ENCODE measurements at places on chromosomes 16 and 17.

- no peak for DNase-seq
These were observed 4.4 kb upstream of the HOXB5 start for GRCh38 chr17:48597778-48598631.

DNA sequence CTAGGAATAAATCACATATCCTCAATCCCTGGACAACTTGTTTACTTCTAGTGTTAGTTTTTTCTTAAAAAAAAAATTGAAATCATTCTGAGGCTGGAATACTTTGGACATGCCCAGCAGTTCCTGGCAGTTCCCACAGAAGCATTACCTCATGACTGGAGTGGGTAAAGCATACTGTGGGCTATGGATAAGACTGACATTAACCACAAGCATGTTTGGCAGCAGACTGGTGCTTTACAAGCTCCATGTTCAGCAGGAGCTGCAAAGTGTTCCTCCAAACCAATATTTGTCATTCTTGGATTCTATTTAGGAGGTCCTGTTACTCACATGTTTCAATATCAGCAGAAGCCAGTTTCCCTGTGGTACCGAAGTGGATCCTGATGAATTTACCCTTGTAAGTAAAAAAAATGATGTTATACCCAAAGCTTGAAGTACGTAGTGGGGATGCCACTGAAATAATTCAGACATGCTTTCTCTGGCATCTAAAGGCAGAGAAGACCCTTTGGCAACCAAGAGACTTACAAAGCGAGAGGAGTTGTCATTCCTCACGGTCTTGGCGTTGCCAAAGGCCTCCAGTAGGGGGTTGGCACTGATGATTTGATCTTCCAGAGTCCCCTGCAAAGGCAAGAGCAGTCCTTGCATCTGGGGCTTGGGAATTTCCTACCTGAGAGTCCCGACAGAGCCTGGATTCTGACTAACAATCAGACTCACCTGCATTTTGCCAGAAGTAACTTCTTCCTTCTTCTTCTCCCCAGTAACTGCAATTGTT lies 4.9 kb downstream of the MYH1 start:
- DNase-seq: no peak

DNA sequence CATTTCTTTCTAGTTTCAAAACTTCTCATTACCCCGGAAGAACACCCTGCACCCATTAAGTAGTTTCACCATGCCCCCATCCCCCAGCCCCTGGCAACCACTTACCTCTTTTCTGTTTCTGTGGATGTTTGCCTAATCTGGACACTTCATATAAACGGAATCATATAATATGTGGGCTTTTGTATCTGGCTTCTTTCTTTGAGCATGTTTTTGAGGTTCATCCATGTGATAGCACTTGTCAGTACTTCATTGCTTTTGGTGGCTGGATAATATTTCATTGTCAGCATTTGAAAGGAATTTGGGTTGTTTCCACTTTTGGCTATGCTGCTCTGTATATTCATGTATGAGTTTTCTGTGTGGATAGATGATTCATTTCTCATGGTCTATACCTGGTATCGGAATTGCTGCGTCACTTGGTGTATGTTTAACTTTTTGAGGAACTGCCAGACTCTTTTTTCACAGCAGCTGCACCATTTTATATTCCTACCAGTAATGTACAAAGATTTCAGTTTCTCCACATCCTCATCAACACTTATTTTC lies 30.0 kb upstream of the SLC5A10 start:
- DNase-seq: no peak

- no peak for DNase-seq
These were observed 19.9 kb downstream of the RPTOR start for GRCh38 chr17:80564545-80564944.

DNA sequence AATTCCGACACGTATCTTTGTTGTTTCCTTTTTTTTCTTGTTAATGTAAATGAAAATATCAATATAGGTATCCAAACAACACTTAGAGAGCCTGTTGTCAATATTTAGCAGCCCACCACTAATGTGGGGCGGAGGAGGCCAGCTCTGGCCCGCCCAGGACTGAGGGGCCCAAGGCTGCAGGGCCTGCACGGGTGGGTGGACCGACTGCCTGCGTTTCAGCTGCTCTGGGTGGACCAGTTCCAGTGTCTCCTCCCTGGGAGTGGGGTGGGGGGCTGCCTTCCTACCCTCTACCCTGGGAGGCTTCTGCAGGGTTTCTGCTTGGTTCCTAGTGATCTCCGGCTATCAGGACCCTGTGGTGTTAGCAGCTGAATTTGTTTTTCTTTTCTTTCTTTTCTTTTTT lies 15.9 kb upstream of the ADGRG1 start:
- no peak for DNase-seq

GRCh38 chr17:75313941-75314551 lies 24.8 kb upstream of the SLC25A19 start:
- no peak for DNase-seq

GRCh38 chr17:50459756-50460155 lies 8.9 kb downstream of the CHAD start:
- no peak for DNase-seq

DNA sequence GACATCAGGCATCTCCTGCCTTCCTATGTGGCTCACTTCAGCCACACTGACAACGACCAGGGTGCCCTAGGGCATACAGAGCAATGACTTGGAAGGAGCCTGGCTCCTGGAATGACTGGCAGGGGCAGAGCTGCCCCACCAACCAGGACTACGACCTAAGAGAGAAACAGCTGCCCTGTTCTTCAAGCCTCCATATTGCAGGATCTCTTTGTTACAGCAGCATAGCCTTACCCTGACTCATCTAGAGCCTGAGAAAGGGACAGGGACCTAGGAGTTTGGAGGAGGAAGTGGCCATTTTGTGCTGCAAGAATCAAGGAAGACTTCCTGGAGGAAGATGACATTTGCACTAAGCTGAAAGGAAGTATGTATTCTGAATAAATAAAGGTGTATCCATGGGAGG lies 49.6 kb downstream of the GSG1L start:
- DNase-seq: no peak

DNA sequence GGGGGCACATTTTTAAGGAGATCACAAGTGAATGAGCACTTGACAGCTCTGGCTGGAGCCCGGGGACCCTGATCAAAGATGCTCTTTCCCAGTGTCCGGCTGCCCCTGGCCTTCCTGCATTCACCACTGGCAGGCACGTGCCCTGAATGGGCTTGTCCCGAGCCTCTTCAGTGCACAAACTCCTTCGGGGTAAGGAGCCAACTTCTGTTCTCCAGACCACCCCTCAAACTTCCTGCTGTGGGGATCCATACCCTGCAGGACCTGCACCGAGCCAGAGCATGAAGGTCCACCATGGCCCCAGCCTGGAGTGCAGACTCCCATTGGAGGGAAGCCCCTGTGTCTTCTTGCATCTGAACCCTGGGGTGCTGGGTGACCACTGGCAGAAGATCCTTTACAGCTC lies 9.8 kb upstream of the SLC12A3 start:
- no peak for DNase-seq

DNA sequence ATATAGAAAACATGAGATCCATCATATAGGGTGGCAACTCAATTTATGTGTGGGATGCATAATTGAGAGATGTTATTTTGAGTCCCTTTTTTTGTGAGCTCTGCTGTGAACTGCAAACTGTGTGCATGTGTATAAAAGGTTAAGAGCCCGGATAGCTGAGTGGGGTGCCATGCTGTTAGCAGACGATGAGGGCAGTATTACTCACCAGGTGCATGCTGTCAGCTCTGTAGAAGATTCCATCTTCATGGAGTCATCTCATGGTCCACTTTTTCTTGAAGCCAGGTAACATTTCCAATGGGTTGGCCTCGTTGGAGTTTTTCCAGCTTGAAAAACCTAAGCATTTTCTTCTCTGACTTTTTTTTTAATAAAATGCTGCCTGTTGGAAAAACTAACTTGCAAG lies 43.0 kb upstream of the RHBDL3 start:
- no peak for DNase-seq

DNA sequence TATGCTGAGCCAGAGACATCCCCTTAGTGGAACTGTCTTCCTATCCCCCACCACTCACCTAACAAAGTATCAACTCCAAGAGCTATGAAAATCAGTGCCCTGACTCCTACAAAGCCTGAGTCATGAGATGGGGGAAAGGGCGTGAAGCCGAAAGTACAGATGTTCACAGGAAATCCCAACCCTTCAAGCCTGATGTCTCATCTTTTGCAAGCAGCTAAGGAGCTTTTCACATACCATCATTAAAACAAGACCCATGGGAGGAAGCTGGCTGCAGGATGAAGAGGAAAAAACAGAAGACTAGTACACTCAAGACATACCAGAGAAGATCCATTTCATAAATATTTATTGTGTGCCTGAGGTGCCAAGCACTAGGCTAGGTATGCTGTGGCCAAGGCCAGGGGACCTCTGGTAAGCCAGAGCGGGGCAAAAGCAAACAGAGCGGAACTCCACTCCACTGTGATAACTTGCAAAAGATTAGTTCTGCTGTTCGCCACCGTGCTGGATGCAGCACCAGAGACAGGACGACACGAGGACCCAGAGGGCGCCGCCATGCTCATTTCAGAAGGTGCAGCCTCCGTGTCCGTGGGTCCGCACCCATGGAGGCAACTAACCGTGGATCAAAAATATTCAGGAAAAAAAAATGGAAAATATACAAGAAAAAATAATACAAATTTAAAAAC lies 4.5 kb upstream of the MNT start:
- no peak for DNase-seq

- no peak for DNase-seq
These were observed 35.2 kb downstream of the HSBP1 start for GRCh38 chr16:83842756-83843507.

DNA sequence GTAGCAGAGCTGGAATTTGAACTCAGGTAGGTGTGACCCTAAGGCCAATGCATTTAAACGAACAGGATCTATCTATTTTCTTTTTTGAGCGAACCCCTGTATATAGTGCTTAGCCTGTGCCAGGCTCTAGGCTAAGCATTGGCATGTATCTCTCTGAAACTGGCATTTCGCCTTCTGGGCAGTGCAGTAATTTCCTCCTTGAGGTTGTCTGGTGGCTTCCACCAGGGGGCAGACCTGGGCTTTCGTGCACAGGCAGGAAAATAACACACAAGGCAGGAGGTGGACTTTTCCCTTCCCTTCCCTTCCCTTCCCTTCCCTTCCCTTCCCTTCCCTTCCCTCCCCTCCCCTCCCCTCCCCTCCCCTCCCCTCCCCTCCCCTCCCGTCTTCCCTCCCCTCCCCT lies 34.4 kb upstream of the PRKCB start:
- DNase-seq: peak; percentile 49

DNA sequence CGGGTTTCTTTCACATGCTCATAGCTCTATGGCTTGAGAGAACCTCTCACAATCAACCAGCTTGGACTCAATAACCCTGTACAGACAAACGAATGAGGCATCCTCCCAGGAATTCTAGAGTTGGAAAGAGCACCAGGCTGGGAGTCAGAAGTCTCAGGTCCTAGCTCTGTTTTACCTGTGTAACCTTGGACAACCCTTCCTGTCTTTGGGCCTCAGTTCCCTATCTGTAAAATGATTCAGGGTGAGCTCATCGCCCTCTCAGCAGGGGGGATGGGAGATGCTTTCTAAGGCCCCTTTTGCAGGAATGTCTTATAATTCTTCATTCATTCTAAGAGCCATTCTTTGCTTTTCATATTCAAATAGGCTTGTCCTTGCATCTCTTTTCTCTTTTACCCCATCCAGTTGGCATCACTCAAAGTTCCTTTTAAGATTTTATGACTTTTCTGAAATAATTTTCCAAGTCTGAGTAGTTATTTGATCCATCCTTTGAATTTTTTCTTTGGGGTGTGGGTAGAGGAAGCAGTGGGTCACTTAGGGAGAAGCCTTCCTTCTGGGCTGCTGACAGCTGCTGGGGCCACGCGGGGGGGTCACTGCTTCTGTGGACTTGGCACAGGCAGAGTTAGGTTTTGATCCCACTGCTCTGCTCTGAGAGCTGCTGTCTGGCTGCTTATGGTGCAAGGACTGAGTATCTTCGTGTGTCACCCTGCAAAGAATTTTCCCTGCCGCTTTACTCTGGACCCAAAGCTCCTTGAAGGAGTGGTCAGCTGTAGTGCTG lies 102.7 kb downstream of the UTP18 start:
- no peak for DNase-seq

DNA sequence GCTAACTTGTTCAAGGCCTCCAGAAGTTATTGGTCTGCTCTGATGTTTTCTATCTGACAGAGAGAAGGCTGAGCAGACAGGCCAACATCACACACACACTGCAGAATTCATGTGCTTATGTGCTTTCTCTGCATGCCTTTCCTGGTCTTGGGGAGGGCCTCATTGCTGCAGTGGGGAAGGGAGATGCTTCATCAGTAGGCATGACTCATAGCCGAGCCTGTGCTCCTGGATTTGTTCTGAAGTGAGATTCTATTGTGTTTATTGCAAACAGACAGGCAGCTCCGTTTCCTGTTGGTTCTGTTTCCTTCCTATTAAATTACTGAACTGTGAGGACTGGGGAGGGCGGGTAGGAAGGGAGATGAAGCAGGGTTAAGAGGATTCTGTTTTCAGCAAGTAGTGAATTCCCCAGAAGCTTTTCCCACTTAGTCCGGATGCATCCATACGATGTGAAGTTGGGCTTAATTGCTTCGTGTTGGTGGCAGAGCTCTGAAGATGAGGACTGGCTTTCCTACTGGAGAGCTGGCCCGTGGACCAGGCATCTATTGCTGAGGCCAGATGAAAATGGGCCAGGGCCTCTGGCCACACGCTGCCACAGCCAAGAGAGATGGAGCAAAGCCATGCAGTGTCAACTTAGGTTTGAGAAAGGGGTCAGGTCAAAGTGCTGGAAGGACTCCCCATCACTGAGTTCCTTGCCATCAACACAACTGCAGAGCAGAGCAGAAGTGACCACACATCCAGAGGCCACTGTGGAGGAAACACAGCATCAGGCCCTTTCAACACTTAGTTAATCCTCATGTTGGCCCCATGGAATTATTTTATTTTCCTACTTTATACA lies 179.3 kb downstream of the UTP18 start:
- no peak for DNase-seq

- DNase-seq: no peak
These were observed 37.7 kb upstream of the CCDC182 start for GRCh38 chr17:57782647-57783337.

DNA sequence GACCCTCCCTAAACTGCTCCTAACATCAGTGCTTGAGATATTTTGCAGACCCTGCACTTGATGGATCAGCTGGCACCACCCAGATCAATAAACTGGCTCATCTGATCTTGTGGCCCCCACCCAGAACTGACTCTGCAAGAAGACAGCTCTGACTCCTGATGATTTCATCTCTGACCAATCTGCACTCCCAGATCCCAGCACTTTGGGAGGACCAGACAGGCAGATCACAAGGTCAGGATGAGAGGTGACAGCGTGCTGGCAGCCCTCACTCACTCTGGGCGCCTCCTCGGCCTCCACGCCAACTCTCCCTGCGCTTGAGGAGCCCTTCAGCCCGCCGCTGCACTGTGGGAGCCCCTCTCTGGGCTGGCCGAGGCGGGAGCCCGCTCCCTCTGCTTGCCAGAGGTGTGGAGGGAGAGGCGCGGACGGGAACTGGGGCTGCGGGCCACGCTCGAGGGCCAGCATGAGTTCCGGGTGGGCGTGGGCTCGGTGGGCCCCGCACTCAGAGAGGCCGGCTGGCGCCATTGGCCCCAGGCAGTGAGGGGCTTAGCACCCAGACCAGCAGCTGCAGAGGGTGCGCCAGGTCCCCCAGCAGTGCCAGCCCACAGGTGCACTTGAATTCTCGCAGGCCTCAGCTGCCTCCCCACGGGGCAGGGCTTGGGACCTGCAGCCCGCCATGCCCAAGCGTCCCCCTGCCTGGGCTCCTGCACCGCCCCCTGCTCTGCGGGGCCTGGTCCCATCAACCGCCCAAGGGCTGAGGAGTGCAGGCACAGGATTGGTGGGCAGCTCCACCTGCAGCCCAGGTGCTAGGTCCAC lies 2.4 kb upstream of the C16orf54 start:
- DNase-seq: no peak

GRCh38 chr16:79409978-79410377 lies 190.6 kb downstream of the MAF start:
- DNase-seq: no peak

Measured in T-helper 1 cell (primary cell).